ENCODE measurements at places on chromosomes 6 and 20.

DNA sequence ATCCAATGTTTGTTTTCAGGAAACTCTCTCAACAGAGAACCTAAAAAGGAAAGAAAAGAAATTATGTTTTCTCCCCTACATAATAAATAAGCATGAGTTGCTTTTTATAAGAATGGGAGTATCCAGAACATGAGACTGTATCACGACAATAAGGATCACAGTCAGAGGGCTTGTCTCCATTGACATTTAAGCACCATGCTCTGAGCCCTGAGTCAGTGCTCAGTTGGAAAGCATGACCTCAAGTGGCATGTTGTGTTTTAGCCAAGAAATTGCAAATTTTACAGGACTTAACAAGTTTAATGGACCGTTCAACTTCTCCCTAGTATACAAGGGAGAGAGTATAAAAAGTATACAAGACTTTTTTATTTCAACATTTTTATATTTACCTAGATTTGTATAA is 431.6 kb downstream of the GJA1 start:
- no peak for DNase-seq

DNA sequence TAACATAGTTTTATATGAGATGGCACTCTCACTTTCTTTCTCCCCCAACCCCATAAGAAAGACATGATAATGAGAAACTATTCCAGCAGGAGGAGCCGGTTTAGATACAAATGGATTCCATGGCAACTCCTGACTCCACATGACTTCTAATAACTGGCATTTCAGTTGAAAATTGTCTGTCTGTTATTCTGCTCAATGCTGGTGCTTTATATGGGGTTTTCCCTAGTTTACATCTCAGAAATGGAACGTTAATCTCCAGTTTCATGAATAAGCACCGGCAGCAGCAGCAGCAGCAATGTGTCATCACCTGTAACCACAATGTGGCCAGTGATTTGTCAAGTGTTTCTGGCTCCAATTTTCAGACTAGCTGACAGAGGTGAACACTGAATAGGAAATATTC is 8.0 kb upstream of the SIM1 start:
- no peak for DNase-seq

DNA sequence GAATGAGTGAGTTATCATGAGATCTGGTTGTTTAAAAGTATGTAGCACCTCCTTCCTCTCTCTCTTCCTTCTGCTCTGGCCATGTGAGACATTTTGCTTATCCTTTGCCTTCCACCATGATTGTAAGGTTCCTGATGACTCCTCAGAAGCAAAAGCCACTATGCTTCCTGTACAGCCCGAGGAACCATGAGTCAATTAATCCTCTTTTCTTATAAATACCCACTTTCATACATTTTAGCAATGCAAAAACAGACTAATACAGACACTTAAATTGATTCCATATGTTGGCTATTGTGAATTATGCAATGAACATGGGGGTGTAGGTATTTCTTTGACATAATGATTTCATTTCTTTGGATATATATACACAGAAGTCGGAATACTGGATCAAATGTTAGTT is 792.8 kb upstream of the EYS start:
- DNase-seq: no peak

DNA sequence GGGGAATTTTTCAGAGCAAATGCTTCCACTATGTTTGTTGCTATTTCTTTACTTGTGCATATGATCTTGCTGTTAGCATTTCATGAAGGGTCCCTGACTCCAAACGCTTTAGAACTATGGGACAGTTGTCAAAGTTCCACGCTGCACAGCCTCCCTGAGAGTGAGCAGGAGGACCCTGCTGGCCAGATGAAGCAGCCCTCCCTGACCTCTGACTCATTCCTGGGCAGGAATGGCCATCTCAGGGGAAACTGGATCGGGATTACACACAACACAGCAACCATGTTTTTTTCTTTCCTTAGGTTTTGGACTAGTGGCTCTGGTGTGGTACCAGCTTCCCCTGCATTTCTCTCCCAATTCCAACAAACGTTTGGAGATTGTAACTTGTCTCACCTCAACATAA is 710.9 kb upstream of the AGPAT4 start:
- no peak for DNase-seq

DNA sequence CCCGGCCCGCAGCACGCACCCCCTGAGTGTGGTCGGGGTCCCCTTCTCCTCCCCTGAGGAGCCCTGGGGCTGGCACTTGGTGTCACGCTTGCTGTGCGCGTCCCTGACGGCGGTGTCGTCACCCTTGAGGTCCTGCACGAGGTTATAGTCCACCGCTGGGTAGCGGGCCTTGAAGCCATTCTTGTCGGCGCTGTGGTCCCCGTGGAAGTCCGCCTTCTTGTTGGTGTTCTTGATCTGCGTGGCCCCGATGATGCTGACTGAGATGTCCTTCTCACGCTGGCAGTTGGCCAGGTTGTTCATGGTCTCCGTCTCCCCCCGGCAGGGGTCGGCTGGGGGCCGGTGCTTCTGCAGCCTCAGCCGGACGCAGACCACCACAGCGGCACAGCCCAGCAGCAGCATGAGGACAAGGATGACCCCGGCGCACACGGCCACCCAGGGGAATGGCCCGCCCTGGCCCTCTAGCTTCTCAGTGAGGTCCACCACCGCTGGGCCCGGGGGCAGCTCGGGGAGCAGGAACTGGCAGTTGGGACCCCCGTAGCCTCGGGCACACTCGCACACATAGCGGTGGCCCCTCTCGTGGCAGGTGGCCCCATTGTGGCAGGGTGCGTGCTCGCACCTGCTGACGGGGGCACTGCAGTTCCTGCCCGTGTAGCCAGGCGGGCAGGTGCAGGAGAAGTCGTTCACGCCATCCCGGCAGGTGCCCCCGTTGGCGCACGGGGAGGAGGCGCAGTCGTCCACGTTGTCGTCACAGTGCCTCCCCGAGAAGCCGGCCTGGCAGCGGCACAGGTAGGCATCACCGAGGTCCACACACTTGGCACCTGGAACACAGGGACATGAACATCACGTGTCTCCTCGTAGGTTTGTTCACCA is 7.4 kb downstream of the DLL1 start:
- no peak for DNase-seq

Measured in LNCaP clone FGC (cell line).